KBM-7 (cell line): ENCODE measurements at places on chromosomes 7 and 10.

GRCh38 chr10:35378541-35379210 is 42.4 kb downstream of the CCNY start:
- DNase-seq: peak; percentile 51

DNA sequence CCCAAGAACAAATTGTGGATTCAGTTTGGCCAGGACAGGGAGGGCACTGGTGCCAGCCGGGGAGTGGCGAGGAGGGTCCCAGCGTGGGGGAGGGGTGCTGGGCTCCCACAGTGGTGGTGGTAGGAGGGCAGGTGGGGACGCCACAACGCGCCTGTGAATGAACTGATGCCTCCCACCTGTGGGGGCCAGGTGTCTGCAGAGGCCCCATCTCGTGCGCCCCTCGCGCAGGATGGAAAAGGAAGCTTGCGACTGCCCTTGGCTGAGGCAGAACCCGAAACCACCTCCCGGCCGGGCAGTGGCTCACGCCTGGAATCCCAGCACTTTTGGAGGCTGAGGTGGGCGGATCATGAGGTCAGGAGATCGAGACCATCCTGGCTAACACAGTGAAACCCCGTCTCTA is 72.0 kb downstream of the MICALL2 start:
- DNase-seq: no peak

GRCh38 chr10:17784688-17785087 is 24.5 kb upstream of the MRC1 start:
- no peak for DNase-seq

- DNase-seq: peak; percentile 86
These were observed 246.8 kb downstream of the SKIDA1 start for GRCh38 chr10:21278491-21279216.

GRCh38 chr10:49319206-49319605 is 20.2 kb downstream of the C10orf71 start:
- DNase-seq: no peak

GRCh38 chr10:69425511-69426298 is 9.0 kb upstream of the TACR2 start:
- no peak for DNase-seq

- no peak for DNase-seq
These were observed 928.3 kb downstream of the CNTNAP2 start for GRCh38 chr7:147044941-147045340.

GRCh38 chr7:36591636-36592035 is 132.7 kb downstream of the AOAH start:
- peak; percentile 7 for DNase-seq

DNA sequence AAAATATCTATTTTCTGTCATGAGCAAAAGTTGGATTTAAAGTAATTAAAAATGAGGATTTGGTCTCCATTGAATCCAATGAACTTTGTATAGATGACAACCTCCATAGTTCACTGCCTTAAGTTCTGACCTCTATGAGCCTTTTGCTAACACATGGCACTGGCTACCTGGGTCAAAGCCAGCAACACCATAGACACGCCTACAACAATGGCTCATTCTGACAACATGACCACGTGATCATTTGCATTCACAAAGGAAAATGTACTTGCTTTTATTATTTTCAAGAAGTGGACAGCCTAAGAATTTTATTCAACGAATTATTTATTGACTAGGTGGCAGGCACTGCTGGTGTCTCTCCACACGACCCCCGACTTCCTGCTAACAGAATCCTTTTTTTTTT is 90.6 kb downstream of the CARD11 start:
- no peak for DNase-seq

DNA sequence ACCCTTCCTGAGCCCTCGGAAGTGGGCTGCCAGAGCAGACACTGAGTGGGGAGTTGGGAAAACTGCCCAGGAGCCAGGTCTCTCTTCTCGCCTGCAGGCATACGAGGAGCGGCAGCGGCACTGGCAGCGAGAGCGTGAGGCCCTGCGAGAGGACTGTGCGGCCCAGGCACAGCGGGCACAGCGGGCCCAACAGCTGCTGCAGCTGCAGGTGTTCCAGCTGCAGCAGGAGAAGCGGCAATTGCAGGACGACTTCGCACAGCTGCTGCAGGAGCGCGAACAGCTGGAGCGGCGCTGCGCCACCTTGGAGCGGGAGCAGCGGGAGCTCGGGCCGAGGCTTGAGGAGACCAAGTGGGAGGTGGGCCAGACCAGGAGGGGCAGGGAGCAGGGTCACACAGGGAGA is 5.8 kb downstream of the LZTS2 start:
- DNase-seq: no peak

DNA sequence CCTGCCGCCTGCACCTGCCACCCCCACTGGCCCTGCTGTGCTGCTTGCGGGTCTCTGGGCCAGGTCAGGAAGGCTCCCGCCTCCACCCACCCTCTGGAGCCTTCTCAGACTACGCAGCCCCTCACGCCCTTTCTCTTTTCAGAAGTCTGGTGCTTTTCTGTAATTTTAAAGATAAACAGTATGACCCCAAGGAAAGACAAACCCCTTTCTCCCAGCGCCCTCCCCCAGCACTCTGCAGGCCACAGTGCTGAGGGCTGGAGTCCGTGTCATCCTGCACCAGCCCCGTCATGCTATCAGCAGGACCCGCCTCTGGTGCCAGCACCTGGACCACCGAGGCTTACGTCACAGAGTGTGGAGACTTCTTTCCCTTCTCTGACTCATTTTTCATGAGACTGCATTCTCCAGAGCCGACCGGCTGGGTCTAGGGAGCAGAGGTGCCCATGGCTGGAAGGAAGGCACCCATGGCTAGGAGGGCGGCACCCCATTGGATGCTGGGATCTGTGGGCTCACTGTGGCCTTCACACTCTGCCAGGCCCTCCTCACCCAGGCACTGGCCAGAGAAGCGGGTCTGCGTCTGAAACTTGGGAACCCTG is 53.4 kb downstream of the CFAP46 start:
- DNase-seq: no peak

DNA sequence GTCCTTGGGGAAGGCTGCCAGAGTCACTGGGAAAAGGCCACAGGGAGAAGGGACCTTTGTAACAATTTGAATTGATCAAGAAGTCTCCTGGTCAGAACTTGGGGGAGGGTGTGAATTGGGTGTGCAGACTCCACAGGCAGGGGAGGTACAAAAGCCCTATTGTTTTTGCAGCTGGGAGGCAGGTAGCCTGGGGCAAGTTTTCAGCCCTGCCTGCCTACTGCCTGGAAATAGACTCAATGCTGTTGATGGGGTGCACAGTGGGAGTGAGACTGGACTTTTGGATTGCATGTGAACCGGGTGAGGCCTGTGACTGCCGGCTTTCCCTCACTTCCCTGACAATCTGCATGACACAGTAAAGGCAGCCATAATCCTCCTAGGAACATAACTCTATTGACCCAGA is 947.0 kb downstream of the REEP3 start:
- no peak for DNase-seq

GRCh38 chr7:98997846-98998245 is 119.5 kb downstream of the TRRAP start:
- no peak for DNase-seq

GRCh38 chr10:26215396-26215934 is 1.1 kb upstream of the GAD2 start:
- DNase-seq: no peak

GRCh38 chr10:60732198-60732806 is 46.0 kb upstream of the CDK1 start:
- DNase-seq: peak; percentile 46

DNA sequence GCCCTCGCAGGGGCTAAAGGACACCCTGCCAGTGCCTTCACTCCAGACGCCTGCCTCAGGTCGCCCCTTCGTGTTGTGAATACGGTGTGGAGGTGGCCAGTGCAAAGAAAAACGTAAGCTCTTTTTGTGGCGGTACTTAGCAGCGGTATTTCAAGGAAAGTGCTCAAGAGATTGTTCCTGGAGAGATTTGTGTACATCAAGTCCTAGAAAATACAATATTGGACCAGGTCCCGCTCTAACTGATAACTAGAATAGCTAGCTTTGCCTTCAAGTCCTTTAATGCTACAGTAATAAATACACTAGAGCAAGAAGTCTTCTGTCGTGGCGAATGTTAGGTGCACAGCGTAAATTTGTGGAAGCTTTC is 689 bp downstream of the PLCE1 start:
- DNase-seq: no peak

GRCh38 chr10:47136866-47137265 is 163.1 kb upstream of the GDF10 start:
- DNase-seq: no peak

- DNase-seq: peak; percentile 64
These were observed 161.3 kb upstream of the NPVF start for GRCh38 chr7:25389489-25390106.

DNA sequence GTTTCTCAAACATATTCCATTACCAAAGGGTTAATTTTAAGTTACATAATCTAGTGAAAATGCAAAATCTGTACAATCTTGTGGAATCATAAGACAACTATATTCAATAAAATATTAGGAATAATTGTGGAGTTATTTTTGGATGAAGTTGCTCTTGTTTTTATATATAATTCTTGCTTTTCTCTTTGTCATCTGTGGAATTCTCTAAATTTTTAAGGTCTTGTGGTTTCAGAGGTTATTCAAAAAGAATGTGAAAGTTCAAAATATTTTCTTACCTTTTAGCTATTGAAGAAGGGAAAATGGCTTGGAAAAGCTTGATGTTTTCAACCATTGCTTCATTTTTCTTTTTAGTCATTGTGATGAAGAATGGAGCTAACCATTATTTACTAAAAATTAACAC is 552.1 kb downstream of the TFEC start:
- no peak for DNase-seq

GRCh38 chr10:111933937-111934336 is 249.6 kb downstream of the GPAM start:
- DNase-seq: no peak

- no peak for DNase-seq
These were observed 28.8 kb upstream of the PRTFDC1 start for GRCh38 chr10:24981161-24981710.

- DNase-seq: peak; percentile 57
These were observed 114.6 kb downstream of the DNAJC1 start for GRCh38 chr10:21888959-21889358.

GRCh38 chr10:129780901-129781795 is 182.9 kb downstream of the EBF3 start:
- no peak for DNase-seq

- DNase-seq: peak; percentile 46
These were observed 21.0 kb upstream of the EIF5AL1 start for GRCh38 chr10:79491143-79491835.

GRCh38 chr10:3716093-3716492 is 68.9 kb downstream of the KLF6 start:
- DNase-seq: no peak

DNA sequence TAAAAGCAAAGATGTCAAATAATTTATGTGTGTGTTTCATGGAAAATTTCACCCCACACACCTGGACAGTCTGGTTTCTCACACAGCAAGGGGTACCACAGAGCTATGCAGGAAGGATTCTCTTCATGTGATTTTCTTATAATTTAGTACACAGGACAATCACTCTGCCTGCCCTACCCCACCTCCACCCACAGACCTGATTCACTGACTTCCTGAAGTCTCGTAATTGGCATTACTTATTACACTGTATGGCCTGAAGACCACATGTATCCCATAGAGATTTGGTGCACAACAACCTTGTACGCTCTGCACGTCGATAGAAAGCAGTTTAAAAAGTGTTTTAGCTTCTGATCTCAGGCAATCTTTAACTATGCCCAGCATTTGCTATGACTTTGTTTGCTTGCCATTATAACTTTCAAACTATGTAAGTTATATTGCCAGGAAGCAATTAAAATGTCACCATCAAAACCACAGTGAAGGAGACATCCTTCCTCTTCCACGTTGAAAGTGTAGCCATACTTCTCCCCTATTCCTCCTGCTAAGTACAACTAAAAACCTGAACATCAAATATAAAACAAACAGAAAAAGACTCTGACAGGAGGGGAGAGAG is 279.4 kb upstream of the IMMP2L start:
- peak; percentile 79 for DNase-seq

- DNase-seq: no peak
These were observed 2.0 kb upstream of the KLF6 start for GRCh38 chr10:3787016-3787400.

- no peak for DNase-seq
These were observed 691.0 kb upstream of the MBL2 start for GRCh38 chr10:53463539-53463938.

DNA sequence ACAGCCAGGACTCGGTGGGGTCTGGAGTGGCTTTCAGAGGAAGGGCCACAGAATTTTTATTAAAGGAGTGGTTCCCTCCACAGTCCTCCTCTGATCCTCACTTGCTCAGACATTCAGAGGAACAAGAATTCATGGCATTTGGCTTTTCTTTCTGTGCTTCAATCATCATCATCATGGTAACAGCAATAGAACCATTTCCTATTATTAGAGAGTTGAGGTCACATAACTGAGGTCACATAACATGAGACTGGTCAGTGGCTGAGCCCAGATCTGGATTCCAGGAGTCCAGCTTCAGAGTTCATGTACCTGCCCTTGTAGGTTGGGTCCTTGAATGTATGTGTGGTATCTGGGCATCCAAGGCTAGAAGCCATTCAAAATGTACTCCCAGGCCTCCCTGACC is 177.3 kb upstream of the GRB10 start:
- no peak for DNase-seq

DNA sequence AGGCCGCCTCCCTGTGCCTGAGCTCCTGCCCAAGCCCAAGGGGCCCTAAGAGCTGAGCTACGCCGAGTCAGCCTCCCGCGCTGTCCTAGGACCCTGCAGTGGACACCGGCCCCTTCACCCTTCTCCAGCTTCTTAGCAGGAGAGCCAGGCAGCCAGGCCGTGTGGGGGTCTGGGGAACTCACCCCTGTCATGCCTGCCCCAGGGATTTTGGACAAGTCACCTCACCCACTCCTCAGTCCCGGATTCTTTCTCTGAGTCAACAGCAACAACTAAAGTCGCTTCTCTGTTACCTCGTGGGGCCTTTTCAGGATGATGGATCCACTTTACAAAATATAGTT is 79.3 kb downstream of the MKI67 start:
- DNase-seq: no peak

GRCh38 chr10:69051710-69052487 is 36.0 kb upstream of the SRGN start:
- DNase-seq: no peak

GRCh38 chr10:132101529-132101928 is 35.8 kb downstream of the JAKMIP3 start:
- DNase-seq: no peak

GRCh38 chr10:132836248-132836831 is 50.4 kb upstream of the NKX6-2 start:
- no peak for DNase-seq
